Dorsolateral prefrontal cortex (tissue), 122 donors: ENCODE measurements at places on chromosomes 6 and 20. TPM values are rescaled to one million over a fixed set of nuclear protein-coding genes. Genes with fewer than 3 reads are reported as not detected.

MAFB gene
- total RNA-seq = 21.9 TPM

KCNG1 gene
- total RNA-seq = 11.3 TPM

GABRR1 gene
- total RNA-seq = not detected

RIMS1 gene
- 98.7 TPM for total RNA-seq

NEURL2 gene
- total RNA-seq = 8.0 TPM

PHACTR3 gene
- 118 TPM for total RNA-seq

TPX2 gene
- total RNA-seq = 2.0 TPM

PREX1 gene
- 83.6 TPM for total RNA-seq
